ENCODE measurements at places on chromosomes 13 and 19. TPM values are rescaled to one million over a fixed set of nuclear protein-coding genes. Genes with fewer than 3 reads are reported as not detected.

The ZNF573 gene
- total RNA-seq = 8.5 TPM

The ADPRHL1 gene
- total RNA-seq = 0.58 TPM

The CLIP3 gene
- total RNA-seq = 2.5 TPM

The CGB5 gene
- total RNA-seq = not detected

The LSR gene
- total RNA-seq = 0.28 TPM

The MLLT1 gene
- total RNA-seq = 6.1 TPM

The PRR22 gene
- under 0.01 TPM for total RNA-seq

The ZNF91 gene
- total RNA-seq = 27.1 TPM

The OSCAR gene
- total RNA-seq = 1.2 TPM

The ONECUT3 gene
- not detected for total RNA-seq

The NXNL1 gene
- not detected for total RNA-seq

The SLC25A41 gene
- not detected for total RNA-seq

The FCGBP gene
- total RNA-seq = 0.38 TPM

The SHANK1 gene
- total RNA-seq = 7.6 TPM

The ZNF541 gene
- 0.85 TPM for total RNA-seq

The NLRP4 gene
- not detected for total RNA-seq

The CYP2F1 gene
- under 0.01 TPM for total RNA-seq

The VWA8 gene
- 16.7 TPM for total RNA-seq

The PDX1 gene
- total RNA-seq = not detected

The COL5A3 gene
- 4.0 TPM for total RNA-seq

The ATP4B gene
- not detected for total RNA-seq

The QPCTL gene
- 31.2 TPM for total RNA-seq

The C19orf67 gene
- not detected for total RNA-seq

The KLK14 gene
- not detected for total RNA-seq

The ZNF480 gene
- total RNA-seq = 5.0 TPM

The TTC9B gene
- not detected for total RNA-seq

The NTN5 gene
- total RNA-seq = 0.28 TPM

The CPB2 gene
- not detected for total RNA-seq

The CFD gene
- total RNA-seq = 4.5 TPM

The SH2D3A gene
- under 0.01 TPM for total RNA-seq

The PEAK3 gene
- total RNA-seq = not detected

The TUBA3C gene
- not detected for total RNA-seq

The ZNF844 gene
- 9.0 TPM for total RNA-seq

The C1QTNF9B gene
- not detected for total RNA-seq

The CYP2S1 gene
- 1.3 TPM for total RNA-seq

The ZNF600 gene
- total RNA-seq = 3.4 TPM

The SYT5 gene
- total RNA-seq = 0.96 TPM

The FAM124A gene
- 0.96 TPM for total RNA-seq

The NCCRP1 gene
- total RNA-seq = not detected

The SYDE1 gene
- 23.4 TPM for total RNA-seq

The NPHS1 gene
- total RNA-seq = not detected

The MIER2 gene
- 16.5 TPM for total RNA-seq

The CYP4F8 gene
- not detected for total RNA-seq

The PSG7 gene
- under 0.01 TPM for total RNA-seq

The NOTCH3 gene
- total RNA-seq = 151 TPM

Data from regular cardiac myocyte (primary cell).